ENCODE measurements at places on chromosomes 2 and 18.

DNA sequence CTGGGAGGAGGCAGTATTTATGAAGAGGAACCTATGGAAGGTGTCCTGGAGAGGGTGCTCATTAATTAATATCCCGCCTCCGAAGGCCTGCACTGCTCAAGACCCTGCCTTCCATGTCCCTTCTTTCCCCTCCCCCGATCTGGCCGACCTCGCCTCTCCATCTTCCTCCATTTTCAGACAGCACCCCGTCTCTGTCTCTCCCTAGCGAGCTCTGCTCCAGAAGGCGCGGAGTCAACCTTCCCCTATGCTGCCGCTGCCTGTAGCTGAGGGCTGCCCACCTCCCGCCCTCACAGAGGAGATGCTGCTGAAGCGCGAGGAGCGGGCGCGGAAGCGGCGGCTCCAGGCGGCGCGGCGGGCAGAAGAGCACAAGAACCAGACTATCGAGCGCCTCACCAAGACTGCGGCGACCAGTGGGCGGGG, 1.1 kb upstream of the WBP1 start:
- no peak for DNase-seq

DNA sequence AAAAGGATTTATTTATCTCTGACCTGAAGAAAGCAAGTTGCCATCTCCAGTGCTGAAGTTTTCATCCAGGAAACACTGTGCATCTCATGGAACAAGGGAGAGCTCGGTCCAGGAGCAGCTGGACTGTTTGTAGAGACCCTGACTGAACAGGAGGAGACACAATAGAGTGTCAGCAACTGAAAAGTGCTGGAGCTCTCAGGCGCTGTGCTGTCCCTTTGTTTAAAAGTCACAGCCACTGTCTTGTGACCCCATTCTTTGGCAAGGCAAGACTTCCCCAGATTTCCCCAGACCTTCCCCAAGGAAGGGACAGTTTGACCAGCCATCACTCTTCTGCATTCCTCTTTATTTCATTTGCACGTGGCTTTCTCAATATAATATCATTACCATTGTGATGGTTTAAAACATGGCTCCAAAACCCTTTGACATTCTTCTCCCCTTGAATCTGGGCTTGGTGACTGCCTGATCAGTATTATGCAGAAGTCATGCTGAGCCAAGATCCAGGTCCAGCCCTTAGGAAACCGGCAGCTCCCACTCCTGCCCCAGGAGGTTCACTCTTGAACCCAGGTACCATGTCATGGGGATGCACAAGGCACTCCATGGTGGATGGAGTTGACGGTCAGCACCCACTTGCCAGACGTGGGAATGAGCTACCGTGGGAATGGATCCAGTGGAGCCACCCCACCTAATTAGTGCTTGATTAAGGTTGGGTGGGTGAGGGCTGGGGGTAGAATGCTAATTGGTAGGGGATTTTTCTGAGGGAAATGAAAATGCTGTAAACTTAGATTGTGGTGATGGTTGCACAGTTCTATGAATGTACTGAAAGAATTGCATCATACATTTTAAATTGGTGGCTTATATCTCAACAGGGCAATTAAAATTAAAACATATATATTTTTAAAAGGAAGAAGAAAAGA, 497.9 kb upstream of the RAB6C start:
- DNase-seq, result no peak

DNA sequence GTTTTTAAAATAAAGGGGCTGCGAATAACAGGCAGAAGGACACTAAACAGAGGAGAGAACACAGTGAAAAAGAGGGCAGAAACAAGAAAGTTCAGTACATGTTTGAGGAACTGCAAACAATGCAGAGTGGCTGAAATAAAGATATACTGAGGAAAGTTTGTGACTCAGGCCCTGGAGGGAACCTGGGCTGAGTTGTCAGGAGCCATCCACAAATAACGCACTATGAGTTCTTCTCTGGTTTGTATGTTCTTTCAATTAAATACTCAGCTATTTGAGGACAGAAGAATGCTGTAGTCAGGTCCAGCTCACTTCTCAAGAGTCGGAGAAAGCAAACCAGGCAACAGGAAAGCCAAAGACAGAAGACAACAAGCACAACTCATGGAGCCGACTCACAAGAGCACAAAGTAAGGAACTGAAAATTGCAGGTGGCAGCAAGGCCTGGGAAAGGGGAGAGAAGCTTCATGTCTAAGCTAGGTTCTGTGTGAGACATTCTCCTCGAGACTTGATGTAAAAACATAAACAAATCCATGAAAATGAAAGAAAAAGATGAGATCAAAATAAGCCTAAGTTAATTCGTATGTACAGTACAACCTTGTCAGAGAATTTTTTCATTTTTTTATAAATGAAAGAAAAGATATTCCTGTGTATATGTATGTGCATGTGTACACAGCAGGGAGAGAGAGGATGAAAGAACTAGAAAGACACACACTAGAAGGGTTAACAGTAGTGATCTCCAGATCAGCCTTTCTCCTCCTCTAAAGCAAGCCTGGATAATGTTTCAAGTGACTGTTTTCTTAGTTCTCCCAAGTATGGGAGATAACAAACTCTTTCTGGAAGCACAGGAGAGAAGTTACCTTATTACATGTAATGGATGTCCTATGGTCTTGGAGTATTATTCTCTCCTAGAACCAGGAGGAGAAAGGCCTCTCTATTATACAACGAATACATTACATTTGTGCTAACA, 41.5 kb downstream of the CHN1 start:
- no peak for DNase-seq

GRCh38 chr18:74064510-74064909, 83.1 kb downstream of the FBXO15 start:
- DNase-seq, result no peak

DNA sequence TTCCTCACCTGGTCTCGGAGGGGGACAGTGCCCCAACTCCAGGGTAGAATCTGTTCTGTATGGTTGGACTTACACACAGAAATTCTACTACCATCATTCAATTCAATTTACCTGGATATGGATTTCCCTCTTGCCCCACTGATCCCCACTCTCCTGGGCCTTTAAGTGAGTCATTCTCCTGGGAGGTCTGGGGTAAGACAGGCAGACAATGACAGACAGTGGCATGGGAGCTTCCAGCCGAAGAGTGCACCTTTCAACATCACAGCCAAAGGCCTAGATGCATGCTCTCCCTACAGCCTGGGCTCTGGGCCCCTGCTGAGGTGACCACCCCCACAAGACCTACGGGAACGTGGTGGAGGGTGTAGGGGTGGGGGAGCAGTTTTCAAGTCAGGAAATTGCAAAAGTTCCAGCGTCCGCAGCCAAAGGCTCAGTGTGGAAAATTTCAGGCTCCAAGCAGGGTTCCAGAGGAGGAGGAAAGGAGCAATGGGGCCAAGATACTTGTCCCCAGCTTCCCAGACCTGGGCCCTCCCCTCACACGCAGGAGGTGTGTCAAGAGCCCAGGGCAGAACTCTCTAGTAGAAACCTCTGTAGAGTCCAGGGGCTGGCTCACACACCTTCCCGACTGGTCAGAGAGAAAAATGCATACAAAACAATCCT, 296.4 kb downstream of the CYP26B1 start:
- DNase-seq, result peak; percentile 39

GRCh38 chr2:239303711-239304532, 96.9 kb downstream of the HDAC4 start:
- no peak for DNase-seq

DNA sequence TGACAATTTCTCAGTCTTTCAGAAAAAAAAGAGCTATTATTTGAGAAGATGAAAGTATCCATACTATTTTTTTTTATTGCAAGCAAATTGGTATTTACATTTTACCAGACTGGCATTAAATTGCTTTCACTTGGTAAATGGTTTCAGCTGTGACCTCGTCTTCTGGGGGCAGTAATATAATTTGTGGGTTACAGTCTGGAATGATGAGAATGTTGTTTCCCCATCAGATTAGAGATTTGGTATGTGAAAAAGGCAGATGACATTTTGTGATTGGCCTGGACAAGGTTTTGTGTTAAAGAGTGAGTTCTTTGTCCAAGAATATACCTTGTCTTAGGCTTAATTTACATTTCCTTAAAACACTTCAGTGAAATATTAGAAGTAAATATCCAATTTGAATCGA, 390.1 kb upstream of the ST6GAL2 start:
- DNase-seq, result peak; percentile 53

DNA sequence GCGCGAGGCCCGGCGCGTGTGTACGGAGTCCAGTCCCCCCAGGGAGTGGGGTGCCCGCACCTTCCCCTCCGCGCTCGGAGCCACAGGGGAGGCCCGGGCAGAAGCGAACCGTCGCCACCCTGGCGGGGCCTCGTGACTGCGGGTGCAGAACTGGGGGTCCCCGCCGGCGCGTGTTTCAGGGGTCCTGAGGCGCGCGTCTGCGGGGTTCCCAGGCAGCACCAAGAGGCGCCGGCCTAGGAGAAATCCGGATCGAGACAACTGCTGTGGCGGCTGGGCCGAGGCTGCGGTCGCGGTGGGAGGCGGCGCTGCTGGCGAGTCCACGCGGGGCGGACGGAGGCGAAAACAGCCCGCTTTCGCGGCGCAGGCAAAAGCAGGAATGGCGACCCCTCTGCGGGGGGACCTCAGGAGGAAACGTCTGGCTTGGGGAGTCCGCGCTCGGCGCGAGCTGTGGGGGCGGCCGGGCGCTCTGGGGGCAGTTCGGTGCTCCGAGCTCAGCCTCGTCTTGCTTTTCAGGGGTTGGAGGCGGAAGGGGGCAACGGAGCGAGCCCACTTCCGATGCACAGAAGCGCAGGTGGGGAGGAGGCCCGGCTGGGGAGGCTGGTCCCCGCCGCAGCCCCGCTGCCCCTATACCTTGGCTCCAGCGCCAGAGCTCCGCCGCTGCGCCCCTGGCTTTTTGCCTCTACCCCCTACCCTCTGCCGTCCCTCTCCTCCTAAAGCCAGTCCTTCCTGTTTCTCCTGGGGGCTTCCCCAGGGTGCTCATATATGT, 81.5 kb upstream of the LDLRAD4 start:
- peak; percentile 18 for DNase-seq

DNA sequence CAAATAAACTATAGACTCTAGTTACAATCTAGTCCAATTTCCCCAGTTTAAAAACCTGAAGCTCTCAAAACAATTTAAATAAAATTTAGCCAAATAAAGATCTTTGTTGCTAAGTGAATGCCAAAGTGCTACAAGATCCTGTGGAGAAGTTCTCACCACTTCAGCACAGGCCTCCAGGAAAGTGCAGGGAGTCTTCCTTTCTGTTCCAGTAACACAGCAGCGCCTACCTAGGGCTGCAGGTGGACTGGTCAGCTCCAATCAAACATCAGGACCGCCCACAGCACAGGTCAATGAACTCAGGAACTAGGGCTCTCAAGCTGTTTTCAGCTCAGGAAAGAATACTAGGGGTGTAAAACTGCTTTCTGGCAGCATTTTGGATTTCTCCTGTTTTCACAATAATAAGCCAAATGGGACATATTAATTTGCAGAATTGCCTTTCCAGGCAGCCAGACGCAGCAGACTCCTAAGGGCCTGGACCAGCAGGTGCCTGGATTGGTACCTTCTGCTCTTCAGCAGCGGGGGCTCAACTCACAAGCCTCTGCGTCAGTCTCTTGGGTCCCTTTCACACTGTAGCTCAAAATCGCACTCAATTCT, 1.5 kb downstream of the FAM110C start:
- DNase-seq, result no peak

- peak; percentile 43 for DNase-seq
Observed at GRCh38 chr2:69222953-69223658, 163.9 kb downstream of the GFPT1 start.

DNA sequence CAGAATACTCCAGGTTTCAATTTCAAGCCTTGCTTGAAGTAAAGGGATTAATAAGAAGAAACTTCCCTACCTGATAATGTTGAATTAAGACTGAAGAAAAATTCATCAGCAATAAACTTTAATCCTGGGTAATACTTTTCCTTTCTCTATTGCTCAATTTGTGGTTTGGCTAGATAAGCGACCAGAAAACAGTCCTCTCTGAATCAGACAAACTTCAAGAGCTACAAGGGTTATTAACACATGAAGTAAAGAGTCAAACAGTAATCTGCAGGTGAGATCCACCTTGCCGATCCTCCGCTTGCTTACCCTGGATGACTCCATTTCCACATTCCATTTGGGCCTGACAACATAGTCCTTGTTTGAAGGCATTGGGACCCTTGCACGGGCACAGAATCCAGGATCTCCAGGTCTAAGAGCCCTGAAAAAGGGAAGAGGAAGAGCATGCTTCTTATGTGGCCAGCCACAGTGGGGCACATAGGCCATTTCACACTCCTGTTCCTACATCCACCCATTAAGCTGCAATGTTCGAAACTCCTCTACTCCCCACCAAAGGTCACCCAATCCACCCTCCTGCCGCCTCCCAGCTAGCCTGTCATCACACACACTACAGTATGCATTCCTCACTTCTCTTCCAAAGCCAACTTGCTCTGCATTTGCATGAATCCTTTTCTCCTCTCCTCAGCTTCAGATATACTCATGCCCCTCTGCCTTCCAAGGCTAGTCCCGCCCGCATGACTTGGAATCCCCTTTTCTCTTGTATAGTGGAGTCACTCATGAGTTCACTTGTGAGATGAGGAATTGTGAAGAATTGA, 39.8 kb downstream of the IWS1 start:
- DNase-seq, result no peak

DNA sequence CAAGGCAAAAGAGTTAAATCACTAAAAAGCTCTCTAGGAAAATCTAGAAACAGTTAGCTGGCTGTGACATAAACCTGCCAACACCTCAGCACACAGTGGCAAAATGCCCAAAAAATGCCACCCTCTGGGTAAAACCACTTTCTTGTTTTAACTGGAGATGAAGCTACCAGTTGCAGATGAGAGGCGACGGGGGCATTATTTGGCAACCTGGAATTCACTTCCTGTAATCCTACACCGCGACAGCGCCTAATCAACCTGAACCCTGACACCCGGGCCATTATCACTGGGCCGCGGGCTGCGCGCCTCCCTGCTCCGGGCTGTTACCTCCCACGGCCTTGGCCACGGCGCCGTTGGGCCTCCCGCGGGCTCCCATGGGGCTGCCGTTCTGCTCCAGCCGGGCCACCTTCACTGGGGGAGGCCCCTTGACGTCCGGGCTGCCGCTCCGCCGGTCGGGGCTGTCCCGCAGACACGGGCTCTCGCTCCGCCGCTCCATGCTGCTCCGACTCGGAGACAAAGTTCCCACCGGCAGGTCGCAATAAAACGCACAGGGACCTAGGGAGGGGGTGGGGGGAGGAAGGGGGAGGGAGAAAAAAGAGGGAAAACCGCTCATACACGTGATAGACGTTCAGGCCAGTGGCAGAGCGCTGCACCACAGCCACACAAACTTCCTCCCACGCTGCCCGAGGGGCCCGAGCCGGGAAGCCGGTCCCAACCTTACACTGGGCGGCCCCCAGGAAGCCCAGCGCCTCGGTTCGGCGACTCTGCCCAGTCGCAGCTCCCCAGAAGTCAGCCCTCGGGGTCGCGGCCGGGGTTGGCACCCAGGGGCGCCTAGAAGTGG, 2.0 kb downstream of the SATB2 start:
- peak; percentile 27 for DNase-seq

GRCh38 chr18:79251021-79251420, 144.7 kb upstream of the NFATC1 start:
- no peak for DNase-seq

- DNase-seq, result peak; percentile 52
Observed at GRCh38 chr2:198116756-198117155, 312.4 kb downstream of the PLCL1 start.

All from fibroblast of skin of abdomen (primary cell).